ENCODE measurements at places on chromosomes 6 and 20.

DNA sequence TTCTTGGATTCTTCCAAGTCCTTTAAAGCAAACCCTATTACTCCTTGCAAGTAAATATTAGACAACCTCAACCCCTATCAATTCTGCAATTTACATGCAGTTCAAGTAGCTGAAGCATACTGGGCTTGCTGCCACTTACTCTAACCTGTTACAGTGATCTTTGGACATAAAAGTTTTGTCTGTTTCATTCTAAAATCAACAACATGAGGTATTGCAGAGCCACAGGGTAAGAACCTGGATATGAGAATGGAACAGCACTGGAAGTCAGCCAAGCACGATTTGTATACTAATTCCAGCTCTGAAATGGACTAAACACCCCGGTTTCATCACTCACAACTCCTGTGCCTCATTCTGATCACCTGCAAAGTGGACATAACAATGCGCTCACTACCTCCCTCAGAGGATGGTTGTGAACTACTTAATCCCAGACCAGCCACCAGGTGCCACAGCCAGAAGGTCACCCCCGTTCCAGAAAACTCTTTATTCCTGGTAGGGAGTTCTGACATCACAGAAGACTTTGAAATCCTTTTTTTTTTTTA is 270.0 kb downstream of the ADGB start:
- DNase-seq: no peak

- no peak for DNase-seq
Measured at GRCh38 chr20:37327748-37328147, 18.2 kb upstream of the SRC start.

GRCh38 chr6:158488065-158488464 is 71.8 kb upstream of the TMEM181 start:
- DNase-seq: no peak

- DNase-seq: no peak
Measured at GRCh38 chr6:86251106-86251505, 608.4 kb upstream of the SYNCRIP start.

GRCh38 chr6:26304797-26305640 is 60.0 kb upstream of the BTN3A2 start:
- DNase-seq: peak; percentile 39

DNA sequence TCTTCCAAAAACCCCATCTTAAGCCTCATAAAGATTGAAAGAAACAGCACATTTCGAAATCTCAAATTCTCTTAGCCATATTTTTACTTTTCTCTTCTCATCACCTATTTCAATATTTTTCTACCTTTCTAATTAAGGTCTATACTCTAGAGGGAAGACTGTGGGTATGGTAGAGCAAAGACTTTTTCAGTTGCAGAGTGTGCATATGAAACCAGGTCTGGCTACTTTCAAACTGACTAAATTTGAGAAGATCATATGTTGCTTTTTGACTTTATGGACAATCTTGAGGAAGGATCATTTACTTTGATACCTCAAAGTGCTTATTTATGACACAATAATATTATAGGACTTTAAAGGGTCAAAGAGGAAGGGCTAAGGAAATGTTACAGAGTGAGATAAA is 20.7 kb downstream of the FILIP1 start:
- DNase-seq: no peak

DNA sequence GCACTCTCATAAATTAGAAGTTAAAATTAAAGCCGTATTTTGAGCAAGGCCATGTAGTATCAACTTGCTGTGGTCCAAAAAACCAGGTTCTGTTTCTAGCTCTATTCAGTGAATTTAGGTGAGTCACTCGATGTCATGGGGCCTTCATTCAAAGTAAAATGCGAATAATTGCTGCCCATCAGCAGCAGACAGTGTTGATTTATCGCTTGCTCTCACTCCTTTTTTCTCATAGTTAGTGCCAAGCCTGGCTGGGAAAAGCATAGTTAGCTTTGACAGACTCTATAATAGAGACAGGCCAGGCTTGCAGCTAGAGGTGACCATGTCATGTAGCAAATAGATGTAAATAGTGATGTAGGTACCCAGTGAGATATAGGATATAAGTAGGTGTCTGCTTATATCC is 136.0 kb downstream of the EDN1 start:
- DNase-seq: no peak

DNA sequence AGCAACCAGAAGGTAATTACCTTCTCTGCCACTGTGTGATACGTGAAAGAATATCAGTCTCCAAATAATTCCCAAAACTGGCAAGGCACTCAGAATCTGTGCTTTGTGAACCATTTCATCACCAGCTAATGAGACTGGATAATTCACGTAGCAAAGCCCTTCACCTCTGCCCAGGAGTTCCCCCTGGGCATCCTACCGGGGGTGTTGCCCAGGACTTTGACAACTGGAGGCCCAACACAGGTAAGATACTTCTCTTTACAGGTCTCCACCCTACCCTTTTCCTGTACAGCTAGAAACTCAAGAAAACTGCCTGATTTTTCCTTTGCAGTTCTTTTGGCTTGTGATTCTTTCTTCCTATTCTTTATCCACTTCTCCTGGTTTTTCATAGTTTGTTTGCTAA is 2.7 kb upstream of the CD24 start:
- no peak for DNase-seq

DNA sequence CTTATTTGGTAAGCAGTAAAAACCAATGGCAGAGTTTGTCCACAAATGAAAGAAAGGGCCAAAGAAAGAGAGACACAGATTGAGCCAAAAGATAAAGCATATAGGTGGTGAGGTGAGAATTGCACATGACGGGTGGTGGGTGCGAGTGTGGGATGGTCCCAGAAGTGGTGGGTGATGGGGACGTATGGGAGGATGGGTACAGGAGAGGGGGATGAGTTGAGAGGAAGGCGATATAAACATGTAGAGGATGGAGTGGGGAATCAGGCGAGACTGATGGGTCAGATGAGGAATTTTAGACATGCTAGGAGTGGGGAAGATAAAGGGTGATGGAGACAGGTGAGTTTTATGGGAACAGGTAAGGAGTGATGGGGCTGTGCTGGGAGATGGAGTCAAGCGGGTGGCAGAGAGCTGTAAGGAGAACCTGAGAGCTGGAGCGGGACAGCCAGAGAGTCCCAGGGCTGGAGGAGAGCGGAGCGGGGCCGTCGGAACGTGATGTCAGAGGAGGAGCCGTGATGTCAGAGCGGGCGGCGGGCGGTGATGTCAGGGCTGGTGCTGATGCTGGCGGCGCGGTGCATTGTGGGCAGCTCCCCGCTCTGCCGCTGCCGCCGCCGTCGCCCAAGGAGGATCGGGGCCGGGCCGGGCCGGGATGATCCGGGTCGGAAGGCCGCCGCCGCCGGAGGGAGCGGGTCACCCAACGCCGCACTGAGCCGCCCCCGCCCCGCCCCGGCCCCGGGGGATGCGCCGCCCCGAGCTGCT is at the start of gene TTBK1:
Gene TTBK1, plus strand, starts transcription at position 574 of the 756 bp plus-strand sequence. CDS start 3,180 bp downstream, outside the sequence.
- DNase-seq: no peak

GRCh38 chr6:41642960-41643898 is 5.0 kb downstream of the MDFI start:
- no peak for DNase-seq

DNA sequence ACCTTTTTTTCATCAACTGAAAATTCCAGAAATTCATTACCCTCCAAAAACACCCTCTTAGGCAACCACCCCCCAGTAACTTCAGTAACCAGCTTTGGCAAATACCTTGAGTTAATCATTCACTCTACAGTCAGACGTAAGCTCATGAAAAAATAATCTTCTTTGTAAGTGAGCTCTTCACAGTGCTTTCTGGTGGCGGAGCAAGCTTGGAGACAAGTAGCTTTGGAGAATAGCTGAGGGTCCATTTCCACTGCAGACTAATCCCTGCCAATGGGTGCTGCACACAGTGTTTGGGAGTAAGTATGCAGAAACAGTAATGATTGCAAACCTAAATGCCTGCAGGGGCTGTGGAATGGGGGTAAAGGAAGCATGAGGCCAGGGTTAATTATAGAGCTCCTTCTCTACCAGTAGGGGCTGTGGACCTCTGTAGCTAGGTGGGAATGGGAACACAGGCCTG is 56.8 kb upstream of the HINT3 start:
- no peak for DNase-seq

GRCh38 chr6:121171879-121172278 is 162.4 kb downstream of the TBC1D32 start:
- no peak for DNase-seq

- no peak for DNase-seq
Measured at GRCh38 chr6:9116026-9116425, 680.7 kb upstream of the SLC35B3 start.

GRCh38 chr20:10478205-10478604 is 43.1 kb downstream of the SLX4IP start:
- no peak for DNase-seq

DNA sequence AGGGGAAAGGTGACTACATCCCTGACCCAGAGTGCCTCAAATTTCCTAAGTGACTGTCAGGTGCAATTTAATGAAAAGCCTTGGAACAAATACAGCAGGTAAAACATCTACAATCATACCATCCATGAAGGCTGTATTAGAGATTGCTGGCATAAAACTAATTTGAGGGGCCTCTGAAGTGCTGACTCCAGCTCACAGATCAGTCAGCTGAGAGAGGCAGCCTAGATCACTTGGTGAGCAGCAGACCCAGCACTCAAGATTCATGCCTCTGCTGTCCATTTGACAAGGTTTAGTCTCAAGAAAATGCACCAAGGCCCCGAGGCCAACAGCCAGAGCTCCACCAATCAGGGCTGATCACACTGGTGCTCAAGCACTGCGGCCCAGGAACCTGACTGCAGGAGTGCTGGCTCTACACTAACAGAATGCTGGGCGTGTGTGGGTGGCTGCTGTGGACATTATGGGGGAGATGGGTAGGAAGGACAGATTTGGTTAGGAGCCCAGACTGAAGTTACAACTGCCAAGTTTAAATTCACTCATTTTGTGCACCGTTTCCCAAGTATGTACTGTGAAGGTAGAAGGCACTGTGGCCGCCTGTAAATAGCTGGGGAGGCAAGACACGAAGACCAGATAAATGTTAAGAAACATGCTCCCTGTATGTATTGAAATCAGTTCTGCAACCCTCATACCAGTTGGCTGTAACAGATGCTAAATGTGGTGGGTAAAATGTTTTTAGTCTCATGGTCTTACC is 28.2 kb downstream of the SNX5 start:
- no peak for DNase-seq

GRCh38 chr6:147563472-147563871 is 55.0 kb downstream of the SAMD5 start:
- DNase-seq: no peak

- DNase-seq: no peak
Measured at GRCh38 chr6:79687759-79688158, 56.6 kb downstream of the SH3BGRL2 start.

- no peak for DNase-seq
Measured at GRCh38 chr6:70636596-70636995, 31.1 kb upstream of the SMAP1 start.

DNA sequence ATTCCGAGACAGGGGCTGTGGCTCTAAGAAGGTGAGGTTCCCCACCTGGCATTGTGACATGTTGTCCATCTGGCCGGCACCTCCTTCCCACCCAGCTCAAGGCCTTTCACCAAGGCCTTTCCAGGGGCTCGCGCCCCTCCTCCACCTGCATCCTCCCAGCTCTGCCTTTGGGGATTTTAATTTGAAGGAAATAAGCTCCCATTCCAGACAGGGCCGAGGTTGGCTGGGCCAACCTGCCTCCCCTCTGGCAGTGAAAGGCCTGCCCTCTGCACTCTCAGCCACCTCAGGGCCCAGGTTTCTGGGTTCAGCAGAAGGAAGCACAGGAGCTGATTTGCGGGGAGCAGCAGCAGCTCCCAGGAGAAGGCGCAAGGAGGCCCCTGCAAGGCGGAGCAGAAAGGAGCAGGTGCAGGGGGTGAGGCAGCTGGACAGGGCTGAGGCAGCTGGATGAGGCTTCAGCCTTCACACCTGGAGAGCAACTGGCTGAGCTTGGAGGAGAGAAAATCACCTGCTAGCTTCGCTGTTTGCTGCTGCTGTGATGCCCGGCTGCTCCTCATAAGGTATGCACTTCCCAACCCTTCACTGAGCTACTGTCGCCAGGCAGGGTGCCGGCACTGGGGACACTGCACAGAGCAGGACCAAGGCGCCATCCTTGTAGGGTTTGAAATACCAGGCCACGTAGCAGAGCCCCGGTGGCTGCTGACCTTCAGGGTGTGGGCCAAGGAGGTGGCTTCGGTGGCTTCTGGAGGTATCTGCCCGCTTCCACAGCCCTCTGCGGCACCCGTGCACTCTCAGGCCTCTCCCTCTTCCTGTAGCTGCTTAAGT is 147.0 kb downstream of the SYNDIG1 start:
- DNase-seq: no peak

DNA sequence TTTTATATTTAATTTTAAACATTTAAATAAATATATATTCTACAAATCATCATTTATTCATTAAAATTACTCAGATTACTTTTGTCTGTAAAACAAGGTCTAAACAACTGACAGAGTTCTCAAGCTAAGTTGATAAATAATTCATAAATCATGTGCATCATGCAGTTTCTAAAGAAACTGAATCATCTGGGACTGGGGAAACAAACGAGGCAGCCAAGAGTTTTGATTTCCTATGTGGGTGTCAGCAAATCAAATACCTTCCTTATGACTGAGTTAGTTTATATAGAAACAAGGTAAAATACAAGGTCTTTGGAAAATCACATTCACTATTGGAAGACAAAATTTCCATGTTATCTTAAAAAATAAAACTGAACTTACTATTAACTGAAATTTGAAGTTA is 149.9 kb upstream of the BEND6 start:
- no peak for DNase-seq

GRCh38 chr6:169155481-169155880 is 98.2 kb downstream of the THBS2 start:
- DNase-seq: no peak

DNA sequence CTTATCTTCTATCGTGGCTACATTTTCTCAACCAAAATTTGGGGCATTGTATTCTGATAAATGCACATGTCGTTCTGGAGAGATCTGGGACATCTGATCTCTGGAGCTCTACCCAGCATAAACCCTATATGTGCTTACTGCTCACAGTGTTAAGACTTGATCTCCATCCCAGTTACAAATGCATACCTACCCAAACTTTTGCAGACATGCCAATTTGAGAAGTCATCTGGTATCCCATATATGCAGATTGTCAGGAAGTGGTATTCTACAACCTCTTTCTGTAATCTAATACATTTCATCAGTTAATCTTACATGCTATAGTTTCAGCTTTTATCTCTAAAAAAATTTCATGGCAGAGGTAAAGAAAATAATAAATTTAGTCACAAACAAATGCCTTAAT is 11.2 kb downstream of the BAG2 start:
- no peak for DNase-seq

DNA sequence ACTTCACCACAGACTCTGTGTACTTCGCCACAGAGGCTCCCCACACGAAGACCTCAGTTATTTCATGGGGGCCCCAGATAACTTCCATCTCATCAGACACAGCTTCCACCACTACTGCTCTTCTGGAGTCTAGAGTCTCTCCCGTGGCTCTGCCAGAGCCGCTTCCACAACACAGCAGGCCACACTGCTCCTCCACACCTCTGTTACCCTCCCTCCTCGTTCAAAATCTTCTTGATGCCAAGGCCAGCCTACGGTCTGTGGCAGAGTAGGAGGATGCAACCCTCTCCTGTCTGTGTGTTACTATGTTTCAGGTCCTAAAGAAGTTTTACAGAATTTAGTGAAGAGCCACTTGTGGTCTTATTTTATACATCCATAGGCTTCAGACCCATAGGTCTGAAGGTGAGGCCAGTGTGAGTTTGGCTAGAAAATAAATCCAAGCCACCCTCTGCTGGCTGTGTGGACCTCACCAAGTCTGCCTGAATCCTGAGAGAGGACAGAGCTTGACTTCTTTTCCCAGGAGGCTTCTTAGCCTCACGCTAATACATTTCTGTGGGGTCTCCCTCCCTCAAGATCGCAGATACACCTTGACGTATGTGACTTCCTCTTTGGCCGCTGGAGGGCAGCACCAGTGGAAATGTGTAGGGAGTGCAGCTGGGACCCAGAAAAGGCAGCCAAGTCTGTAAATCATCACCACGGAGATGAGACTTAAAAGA is 197.7 kb downstream of the FAXC start:
- no peak for DNase-seq

All from activated B cell treated with CpG ODN at 0.5 μM for 24 hours (primary cell).